Karpas-422 (cell line): ENCODE measurements at places on chromosomes 4 and X.

DNA sequence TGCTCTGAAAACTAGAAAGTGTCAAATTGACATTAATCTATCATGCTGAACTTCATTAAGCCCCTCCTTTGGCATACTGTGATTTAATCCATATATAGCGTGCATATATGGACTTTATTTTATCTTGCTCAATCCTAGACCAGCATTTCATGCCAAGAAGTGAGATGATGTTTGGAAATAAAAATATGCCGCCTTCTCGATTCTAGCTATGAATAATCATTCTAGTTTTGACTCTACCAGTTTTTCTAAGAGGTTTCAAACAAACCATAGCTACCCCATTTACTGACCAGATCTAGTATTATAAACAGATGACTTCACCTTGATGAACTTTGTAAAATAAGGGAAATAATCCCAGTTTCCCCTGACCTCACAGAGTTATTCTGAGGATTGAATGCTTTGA lies 95.0 kb downstream of the ARX start:
- DNase-seq: no peak

GRCh38 chr4:24937176-24937916 lies 24.5 kb upstream of the CCDC149 start:
- no peak for DNase-seq

GRCh38 chrX:40157228-40158035 lies 59.7 kb upstream of the BCOR start:
- no peak for DNase-seq

- no peak for DNase-seq
These were observed 243.9 kb upstream of the SPANXN1 start for GRCh38 chrX:145003443-145003842.

DNA sequence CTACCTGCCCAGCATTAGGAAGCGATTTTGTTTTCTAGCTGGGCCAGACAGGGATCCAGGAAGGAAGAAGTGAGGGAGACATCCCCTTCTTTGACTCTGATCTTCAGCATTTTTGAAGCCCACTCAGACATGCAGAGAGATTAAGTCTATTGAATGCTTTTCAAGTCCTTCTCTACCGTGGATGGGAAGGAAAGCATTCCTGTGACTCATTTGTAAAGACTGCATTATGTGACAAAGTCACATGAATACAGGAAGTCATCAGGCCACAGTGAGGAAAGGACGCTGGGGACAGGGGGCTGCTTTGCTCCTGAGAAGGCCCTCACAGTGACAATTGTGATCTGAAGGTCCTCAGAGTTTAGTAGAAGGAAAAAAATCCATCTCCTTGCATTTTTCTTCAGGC lies 67.4 kb upstream of the GBA3 start:
- no peak for DNase-seq

- no peak for DNase-seq
These were observed 25.9 kb downstream of the HAND2 start for GRCh38 chr4:173504181-173504503.

- DNase-seq: no peak
These were observed 387.5 kb upstream of the PPP1R2C start for GRCh38 chrX:43165343-43165920.

- DNase-seq: no peak
These were observed 38.6 kb downstream of the MFAP3L start for GRCh38 chr4:169987327-169988228.

- no peak for DNase-seq
These were observed 124.0 kb upstream of the ZCCHC13 start for GRCh38 chrX:74179990-74180389.

GRCh38 chrX:72142094-72142793 lies 10.5 kb upstream of the RTL5 start:
- peak; percentile 71 for DNase-seq

- DNase-seq: no peak
These were observed at the start of gene HS6ST2 for GRCh38 chrX:132958091-132958703. Gene HS6ST2 (minus strand): TSS chrX:132958629.
